Testis (tissue), 5 donors: ENCODE measurements at places on chromosomes 13 and 19.

- no peak for DNase-seq
Measured at GRCh38 chr19:14401468-14402195, 17.5 kb downstream of the DDX39A start.

GRCh38 chr13:44396701-44397580 lies 23.3 kb downstream of the SERP2 start:
- no peak for DNase-seq

- DNase-seq, result peak; percentile 96
Measured at GRCh38 chr13:113351514-113352026, 12.4 kb downstream of the GRTP1 start.

DNA sequence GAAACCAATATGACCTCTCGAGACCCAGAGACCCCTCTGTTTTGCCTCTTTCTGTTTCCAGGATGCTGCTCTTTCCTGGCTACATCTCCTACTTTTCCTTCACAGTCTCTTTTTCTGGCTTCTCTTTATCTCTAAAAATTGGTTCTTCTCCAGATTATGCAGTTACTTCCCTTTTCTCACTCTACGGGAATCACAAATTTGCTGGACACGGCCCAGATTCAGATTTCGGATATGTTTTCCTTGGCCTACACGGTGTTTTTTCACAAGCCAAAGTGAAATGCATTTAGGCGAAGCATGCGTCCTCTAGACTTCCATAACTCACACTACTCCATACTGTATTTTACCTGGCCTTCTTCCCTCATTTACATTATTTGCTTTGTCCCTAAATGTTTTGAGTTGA lies 214.7 kb upstream of the MIR17HG start:
- peak; percentile 56 for DNase-seq

DNA sequence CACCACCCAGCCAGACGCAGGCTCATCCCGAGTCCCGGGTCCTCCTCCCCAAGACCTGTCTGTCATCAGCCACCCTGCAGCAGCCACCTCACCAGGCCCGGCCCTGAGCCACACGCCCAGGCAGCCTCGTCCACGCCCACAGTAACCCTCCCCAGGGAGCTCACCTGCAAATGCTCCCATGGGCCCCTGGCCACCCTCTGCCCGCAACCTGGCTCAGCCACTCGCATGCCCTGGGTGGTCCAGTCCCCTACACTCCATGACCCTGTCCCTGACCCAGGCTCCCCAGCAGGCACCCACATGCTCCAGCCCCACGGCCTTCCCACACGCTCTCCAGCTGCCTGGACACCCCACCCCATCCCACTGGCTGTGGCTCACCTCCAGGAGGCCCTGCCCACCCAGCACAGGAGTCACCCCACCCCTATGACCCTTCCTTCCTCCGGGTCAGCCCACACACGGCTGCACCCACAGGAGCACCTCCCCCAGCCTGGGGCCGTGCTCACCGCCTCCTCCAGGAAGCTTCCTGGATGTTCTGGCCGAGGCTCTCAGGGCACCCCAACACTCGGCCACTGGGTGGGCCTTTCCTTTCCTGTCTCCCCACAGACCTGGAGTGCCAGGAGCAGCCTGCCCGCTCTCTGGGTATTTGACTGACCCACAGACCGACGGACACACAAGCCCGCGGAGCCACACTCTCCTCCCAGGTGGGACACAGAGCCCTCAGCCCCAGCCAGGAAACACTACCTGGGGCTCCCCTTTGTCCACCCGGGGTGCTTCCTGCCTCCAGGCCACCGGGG lies 3.6 kb downstream of the TMEM259 start:
- DNase-seq, result no peak

DNA sequence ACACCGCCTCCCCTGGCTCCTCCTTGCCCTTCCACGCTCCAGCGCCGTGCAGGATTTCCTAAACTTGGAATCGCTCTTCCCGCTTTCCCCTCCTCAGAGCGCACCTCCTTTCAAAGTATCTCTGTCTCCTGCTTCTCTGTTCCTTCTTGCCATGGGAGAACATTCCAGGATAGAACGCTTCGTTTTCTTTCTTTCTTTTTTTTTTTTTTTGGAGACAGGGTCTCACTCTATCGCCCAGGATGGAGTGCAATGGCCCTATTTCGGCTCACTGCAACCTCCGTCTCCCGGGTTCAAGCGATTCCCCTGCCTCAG lies 574 bp upstream of the XPO4 start:
- DNase-seq, result no peak

GRCh38 chr19:7394731-7395359 lies 46.1 kb downstream of the ARHGEF18 start:
- peak; percentile 88 for DNase-seq

- DNase-seq, result peak; percentile 96
Measured at GRCh38 chr19:10334588-10335351, 1.4 kb upstream of the RAVER1 start.

DNA sequence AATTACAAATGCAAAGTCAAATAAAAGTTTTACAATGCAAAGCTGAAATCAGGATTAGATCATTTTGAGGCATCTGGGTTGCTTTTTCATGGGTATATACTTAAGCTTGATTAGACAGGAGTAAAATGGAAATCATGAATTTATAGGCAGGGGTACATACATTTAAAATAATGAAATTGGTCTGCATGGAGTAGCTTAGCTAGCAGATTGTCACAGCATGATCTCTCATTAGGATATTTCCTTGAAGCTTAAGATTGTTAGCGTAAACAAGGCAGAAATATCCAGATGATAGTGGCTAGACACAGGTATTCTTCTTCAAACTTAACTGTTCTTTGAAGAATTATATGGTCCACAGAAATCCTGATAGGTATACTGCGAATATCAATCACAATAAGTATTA lies 1627.0 kb upstream of the PCDH20 start:
- no peak for DNase-seq

DNA sequence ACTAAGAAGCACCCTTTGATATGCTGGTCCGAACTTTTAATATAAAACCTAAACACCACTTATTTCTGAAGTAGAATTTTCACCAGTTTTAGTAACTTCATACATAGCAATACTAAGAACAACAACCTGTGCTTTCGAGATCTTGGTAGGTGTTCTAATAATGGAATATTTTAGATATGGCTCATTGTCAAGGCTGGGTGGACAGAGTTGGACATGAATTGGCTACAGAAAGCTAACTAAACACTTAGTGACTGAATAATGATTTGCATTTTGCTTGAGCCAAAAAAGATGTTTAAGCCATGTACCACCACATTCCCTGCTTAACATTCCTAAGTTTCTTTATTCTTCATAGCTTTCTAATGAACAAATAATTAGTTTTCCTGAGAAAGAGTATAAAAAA lies 344.3 kb upstream of the SGCG start:
- DNase-seq, result no peak

DNA sequence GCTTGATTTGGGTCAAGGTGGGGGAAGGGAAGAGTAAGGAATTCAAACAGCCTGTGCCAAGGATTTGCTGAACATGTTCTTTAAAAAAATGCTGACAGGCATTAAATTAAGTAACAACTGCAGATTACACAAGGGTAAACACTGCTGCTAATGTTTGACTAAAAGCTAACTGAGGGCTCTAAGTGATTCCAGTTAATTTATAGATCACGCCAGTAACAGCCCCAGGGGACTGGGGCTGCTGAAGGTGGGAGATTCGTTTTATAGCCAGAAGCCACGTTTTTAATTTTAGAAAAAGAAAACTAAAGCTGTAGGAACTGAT lies 321.7 kb downstream of the DLEU7 start:
- no peak for DNase-seq

GRCh38 chr13:58666331-58666730 lies 1034.8 kb downstream of the PCDH17 start:
- no peak for DNase-seq

DNA sequence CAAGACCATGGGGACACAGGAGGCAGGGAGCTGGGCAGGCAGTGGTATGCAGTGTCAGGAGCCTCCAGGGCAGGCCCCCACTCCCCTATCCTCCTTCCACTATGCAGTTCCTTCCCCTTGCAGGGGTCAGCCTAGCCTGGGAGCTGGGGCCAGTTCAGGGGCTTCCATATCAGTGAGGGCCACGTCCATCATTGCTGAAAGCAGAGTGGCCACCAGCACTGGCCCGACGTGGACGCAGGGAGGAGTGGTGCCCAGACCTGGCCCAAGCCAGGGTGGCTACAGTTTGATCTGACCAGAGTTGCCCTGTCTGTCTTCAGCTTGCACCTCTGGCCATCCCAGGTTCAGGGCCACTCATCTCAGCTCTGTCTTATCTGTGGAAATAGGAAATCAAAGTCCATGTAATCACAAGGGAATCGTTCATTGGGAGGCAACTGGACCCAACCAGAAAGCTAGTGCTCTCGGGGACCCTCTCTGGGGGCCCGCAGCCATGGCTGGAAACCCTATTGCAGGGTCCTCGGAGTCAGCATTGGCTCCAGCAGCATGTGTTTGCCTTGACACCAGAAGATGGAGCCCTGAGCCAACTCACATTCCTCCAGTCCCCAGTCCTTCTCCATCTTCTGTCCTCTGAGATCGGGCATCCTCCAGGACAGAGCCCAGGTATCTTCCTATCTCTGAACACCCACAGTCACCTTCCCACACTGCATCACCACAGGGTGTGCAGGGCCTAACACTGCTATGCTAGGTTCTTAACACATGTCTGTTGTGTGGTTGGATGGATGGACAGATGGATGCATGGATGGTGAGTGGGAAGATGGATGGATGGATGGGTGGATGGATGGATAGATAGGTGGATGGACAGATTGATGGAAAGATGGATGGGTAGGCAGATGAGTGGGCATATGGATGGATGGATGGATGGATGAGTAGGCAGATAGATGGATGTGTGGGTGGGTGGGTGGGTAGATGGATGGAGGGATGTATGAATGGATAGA lies 75.7 kb upstream of the KCTD15 start:
- no peak for DNase-seq

DNA sequence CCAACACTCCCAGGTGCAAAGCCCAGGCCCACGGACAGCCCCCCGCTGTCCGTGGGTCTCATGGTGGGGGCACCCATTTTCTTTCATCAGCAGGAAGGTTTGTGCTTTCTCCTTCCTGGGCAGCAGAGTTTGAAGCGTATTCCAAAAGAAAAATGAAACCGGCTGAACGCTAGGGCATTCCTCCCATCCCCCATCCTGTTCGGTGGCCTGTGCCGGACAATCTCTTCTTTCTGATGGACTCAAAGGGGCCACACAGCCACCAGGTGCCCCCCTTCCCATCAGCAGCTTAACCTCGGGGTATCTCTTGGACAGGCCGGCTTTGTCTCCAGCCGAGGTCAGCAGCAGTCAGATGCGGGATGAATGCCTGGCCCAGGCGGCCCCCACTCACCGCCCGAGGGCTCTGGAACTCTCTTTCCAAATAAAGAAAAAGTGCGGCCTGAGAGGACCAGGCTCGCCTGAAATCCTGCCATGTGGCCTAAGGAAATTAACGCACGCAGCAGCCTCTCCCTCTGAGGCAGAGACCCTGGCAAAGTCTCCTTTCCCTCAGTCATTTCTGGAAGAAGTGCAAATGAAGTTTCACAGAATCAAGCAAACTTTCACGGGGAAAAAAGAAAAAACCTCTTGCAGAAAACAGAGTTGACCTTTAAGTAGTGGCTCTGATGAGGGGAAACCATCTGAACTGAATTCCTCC lies 67.8 kb downstream of the RASA3 start:
- no peak for DNase-seq

DNA sequence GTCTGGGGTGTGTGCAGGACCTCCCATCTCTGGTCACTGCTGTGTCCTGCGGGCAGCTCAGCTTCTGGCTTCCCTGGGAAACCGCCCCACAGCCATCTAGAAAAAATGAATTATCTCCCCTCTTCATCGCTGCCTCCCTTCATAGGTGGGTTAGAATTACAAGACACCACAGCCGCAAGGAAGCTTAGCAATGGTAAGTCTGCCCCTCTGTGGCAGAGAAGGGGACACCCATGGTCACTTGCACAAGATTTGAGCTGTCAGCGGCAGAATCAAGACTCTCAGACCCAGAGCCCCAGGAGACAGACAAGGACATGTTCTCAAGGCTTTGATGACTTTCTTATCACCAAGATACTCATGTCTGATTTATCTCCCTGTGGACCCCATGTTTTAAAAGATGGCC lies 110.8 kb upstream of the PABPC3 start:
- no peak for DNase-seq

- no peak for DNase-seq
Measured at GRCh38 chr19:2716275-2716650, 4.9 kb downstream of the DIRAS1 start.

DNA sequence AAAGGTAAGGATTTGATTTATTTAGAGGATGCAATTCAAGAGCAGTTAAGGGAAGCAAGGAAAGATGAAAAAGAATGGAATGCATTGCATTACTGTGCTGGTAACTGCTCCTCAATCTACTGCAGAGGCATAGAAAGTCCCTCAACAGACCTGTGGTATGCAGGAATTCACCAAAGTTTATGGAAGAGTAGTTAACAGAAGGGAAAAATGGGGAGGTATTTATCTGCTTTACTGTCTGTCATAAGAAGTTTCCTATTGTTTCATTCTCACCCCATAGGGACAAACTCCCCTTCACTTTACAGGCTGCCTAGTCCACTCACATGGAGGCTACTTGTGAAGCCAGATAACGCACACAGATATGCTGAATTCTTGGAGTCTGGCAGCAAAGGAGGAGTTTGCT lies 354.9 kb upstream of the SPRY2 start:
- DNase-seq, result no peak

DNA sequence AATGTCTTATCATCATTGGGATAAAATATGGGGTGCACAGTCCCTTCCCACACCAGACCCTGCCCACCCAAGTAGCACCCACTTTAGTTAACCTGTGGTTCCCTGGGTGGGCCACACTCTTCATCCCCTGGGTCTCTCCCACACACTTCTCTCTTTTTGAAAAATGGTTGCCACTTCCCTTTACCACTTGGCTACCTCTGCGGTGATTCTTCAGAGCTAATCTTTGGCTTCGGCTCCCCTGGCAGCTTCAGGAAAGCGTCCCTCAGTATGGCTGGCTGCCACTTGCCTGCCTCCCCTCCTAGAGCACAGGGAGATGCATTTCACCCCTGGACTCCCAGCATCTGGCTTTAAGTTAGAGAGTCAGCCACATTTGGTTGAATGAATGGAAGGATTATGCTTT lies 18.2 kb downstream of the CCNA1 start:
- no peak for DNase-seq

DNA sequence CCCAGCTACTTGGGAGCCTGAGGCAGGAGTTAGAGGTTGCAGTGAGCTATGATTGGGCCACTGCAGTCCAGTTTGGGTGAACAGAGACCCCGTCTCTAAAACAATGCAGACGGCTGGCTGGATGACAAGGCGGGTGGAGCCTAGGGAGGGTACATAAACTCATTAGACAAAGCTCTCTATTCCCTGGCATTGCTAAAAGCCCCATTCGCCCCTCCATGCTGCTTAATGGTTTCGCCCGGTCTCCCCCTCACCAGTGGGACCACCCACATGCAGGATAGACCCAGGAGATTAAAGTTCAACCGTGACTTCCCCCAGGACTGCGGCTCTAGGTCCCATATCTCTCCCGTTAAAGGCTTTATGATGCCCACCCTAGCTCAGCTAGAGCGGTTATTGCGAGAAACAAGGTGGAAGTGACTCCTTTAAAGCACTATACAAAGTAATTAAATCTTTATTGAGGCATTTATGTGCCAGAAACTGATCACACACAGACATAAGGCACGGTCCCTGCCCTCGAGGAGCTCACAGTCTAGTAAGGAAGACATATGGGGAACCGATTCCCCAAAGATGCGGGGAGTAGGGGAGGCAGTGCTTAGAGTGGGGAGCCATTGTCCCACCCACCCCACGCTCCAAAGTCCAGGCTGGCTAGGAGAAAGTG lies 4.9 kb downstream of the LYPD3 start:
- no peak for DNase-seq

GRCh38 chr13:39051157-39051556 lies 12.9 kb downstream of the NHLRC3 start:
- DNase-seq, result no peak
